ENCODE measurements at places on chromosomes 4 and X. TPM values are rescaled to one million over a fixed set of nuclear protein-coding genes. Genes with fewer than 3 reads are reported as not detected.

MAGEA2 gene
- not detected for total RNA-seq

PTTG2 gene
- total RNA-seq, result not detected

TMEM271 gene
- total RNA-seq, result not detected

- no peak for DNase-seq
Observed at GRCh38 chrX:12947545-12948235, 27.2 kb upstream of the TMSB4X start.

DNA sequence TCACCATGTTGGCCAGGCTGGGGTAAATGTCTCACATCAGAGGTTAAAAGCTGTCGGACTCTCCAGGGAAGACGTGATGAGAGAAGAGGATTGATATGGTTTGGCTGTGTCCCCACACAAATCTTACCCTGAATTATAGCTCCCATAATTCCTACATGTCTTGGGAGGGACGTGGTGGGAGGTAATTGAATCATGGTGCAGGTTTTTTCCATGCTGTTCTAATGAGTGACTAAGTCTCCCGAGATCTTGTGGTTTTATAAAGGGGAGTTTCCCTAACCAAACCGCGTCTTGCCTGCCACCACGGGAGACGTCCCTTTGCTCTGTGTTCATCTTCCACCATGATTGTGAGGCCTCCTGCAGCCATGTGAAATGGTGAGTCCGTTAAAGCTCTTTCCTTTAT is 64.4 kb downstream of the ASMT start:
- DNase-seq, result peak; percentile 63

GRCh38 chr4:13523591-13524503 is 20.5 kb downstream of the NKX3-2 start:
- no peak for DNase-seq

DNA sequence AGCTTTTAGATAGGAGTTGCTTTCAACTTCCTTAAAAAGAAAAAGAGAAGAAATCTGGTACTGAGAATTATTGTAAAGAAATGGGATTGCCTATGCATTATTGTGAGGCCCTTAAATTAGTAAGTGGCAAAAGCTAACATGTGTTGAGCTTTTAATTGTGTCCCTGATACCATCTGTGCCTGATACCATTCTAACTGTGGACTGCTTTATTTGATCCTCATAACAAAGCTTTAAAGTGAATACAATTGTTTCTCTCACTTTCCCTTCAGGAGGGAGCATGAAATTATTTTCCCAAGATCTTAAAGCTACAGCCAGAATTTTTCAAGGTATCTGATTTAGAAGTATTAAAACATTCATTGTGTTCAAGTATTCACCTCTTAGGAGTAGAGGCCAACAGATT is 9.9 kb downstream of the KCTD8 start:
- DNase-seq, result no peak

DNA sequence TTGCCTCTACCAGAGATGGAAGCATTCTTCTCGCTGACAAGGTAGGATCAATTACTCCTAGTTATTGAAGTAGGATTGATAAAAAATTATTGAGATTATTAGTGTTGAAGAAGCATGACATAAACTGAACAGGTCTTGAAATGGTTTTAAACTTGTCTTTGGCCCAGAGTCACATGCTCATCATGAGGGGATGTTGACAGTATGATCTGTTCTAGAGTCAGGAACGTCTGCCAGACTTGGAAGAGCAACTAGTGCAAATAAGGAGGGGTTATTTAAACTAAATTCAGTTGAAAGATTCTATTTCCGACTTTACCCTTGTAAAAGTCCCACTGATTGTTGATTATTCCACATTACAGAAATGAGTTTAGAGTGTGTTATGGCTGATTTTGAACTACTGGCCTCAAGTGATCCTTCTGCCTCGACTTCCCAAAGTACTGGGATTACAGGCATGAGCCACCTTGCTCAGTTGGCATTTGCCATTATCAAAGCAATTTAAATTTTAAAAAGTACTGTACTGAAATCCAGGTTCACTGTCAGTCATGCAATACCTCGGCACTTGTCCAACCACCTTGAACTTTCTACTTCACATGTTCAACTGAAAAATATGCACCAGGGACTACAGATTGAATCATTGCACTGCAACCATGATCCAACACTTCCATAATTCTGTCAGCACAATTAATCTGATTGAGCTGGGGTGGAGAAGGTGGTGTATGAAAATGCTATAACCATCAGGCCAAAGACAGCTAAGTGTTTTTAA is 19.7 kb downstream of the FABP2 start:
- DNase-seq, result no peak
